Germinal center (tissue), 1 donor: ENCODE measurements at places on chromosomes 5 and 9.

DNA sequence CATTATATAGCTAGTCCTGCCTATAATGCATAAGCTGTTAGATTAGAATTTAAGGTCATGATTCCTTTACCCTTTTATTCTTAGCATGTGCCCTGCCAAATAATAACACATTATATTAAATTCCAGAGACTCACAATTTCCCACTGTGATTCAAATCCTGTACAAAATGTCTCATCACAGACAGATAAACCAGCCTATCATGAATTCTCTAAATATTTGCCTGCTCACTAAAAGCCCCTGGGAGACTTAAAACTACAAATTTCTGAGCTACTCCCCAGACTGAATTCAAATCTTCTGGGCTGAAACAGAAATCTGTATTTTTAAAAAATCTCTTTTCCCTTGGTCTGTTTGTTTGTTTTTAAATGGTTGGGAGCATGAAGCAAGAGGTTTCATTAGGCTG lies 32.7 kb downstream of the GAPT start:
- DNase-seq, result no peak

DNA sequence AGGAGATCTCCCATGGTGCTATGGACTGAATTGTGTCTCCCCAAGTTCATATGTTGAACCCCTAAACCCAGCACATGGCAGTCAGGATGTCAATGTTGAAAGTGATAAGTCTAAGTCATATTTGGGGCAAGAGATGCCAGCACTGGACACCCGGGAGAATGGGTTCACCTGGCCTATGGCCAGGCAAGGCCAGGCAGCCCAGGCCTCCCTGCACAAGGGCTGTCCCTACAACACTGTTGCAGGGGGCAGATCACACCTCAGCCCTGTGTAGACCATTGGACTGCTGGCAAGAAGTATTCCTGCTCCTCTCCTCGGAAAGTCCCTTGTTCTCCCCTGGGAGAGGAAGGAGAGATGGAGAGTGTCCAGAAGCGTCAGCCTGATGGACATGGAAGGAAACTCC lies 240.5 kb downstream of the GADD45G start:
- no peak for DNase-seq

DNA sequence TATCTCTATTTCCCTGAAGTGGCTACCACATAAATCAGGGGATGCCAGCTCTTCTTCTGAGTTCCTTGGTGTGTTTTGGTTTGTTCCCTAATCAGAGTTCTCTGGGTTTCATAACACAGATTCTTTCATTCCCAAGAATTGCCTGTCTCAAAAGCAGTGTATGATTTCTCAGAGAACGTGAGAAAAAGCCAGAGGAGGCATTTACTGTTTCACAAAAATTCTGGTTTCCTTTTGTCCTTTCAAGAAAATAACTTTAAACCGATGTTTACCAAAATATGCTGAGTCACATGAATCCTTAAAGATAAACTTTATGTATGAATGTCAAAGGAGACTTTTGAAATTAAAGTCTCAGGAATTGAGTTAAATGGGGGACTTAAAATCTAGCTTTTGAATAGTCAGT lies 314.3 kb downstream of the EBF1 start:
- DNase-seq, result no peak

DNA sequence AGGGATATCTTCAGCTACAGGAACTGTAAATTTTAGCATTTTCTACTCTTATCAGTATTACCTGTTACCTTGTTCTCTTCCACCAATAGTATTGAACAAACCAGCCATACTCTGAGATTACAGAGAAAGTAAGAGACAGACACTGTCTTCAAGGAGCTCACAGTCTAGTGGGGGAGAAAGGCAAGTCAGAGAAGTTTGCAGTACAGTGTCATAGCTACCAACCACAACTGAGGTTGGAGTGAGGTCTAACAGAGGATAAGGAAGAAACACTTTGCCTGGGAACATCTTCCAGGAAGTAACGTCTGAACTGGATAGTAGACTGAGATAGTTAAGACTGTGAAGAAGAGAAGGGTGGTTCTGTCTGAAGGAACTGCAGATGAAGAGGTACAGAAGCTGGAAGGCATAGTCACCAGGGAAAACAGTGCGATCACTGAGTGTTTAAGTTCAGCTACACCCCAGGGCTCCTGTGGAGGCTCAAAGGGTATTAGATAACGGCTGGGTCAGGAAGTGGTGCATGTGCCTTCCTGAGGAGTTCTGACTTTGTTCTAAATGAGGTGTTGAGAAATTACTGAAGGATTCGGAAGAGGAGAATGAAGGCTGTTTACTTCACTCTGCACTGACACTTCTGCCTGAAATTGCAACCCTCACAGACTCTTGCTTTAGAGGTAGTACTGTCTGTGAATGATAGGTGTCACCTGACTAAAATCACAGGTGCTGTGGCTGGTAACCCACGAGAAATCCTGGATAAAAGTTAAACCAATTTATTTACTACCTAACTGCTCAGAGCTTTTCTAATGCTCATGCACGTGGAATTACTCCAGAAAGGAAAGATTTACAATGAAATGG lies 841.6 kb downstream of the MAT2B start:
- DNase-seq, result no peak

GRCh38 chr5:169989365-169989764 lies 9.1 kb upstream of the INSYN2B start:
- no peak for DNase-seq

GRCh38 chr9:2741441-2742158 lies 24.3 kb downstream of the KCNV2 start:
- DNase-seq, result no peak

DNA sequence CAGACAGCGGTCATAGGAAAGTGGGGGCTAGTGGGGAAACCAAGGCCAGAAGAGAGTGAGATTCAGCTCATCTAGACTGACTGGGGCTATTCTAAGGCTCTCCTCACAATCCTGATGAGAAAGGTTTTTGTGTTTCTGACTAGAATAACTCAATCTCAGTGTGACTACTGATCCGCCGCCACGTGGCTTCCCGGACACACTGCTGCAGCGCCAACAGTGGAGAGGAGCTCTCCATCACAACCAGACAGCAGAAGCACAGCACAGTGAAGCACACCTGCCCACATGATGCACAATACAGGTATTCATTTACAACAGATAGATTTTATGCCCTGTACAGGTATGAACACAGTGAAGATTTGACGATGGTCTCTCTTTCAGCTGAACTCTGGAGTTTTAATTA lies 25.4 kb downstream of the NREP start:
- DNase-seq, result no peak

GRCh38 chr9:131695836-131696460 lies 43.9 kb downstream of the RAPGEF1 start:
- no peak for DNase-seq

GRCh38 chr9:100449420-100449819 lies 22.5 kb downstream of the MSANTD3 start:
- DNase-seq, result no peak

DNA sequence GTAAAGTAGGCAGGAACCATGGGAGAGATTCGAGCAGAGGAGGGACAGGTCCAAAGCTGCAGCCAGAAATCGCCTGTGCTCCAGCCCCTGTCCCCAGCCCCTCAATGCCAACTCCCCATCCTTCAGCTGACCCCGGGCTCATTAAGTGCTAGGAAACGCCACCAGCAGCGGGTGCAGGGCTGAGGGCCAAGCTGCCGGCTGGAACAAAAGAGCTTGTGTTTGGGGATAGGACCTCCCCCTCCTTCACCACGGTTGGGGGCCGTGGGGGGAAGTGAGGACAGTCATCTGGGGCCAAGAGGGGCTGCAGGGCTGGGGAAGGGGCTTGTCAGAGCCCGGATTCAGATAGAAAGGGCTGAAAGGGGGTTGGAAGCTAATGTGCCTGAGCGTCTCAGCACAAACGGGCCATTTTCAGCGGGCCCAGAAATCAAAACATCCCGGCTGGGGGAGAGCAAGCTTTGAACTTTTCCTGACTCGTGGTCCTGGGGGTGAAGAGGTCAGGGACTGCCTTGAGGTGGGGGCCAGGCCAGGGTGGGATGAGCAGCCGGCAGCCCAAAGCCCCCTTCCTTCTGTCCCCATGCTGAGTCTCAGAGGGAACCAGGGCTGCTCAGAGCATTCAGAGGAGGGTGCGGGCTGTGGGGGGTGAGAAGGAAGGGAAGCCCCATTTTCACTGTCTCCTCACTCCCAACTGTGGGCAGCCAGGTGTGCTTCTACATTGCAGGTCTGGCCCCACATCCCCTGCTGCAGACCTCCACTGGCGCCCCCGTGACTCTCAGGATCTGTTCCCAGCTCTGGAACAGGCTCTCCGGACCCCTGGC lies 69.4 kb upstream of the DAB2IP start:
- no peak for DNase-seq

DNA sequence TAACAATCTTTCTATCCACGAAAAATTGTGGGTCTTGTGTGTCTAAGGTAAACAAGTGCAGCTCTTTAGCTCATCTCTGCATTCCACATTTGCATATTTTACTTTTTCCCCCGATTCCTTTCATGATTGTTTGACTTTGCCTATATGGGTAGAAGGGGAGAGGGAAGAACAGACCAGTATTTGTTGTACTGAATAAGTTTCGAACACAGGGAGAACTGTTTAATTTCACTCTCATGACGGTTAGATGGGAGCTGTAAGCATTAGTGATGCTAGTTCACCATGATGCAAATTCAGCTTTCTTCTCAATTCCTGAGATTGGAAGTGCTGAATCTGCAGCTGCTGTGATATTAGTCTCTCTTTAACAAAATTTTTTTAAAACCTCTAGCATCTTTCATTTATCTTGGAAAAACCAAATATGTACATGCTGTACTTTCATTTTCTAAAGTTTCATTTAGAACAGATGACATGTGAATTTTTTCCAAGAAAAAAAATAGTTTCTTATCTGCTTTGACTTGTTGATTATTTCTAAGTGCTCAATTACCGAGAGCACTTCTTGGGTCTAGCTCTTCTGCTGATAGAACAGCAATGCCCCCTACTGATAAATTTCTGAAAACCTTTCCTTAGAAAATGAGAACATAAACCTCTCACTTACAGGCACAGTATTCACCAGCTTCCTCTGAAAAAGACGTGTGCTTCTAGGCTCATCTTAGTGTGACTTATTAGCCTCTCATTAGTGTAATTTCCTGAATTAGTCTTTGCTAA lies 149.5 kb downstream of the BAAT start:
- no peak for DNase-seq

GRCh38 chr9:77896269-77896937 lies 135.2 kb downstream of the GNAQ start:
- no peak for DNase-seq

- peak; percentile 10 for DNase-seq
Measured at GRCh38 chr9:95507464-95508241, 9.1 kb downstream of the PTCH1 start.

DNA sequence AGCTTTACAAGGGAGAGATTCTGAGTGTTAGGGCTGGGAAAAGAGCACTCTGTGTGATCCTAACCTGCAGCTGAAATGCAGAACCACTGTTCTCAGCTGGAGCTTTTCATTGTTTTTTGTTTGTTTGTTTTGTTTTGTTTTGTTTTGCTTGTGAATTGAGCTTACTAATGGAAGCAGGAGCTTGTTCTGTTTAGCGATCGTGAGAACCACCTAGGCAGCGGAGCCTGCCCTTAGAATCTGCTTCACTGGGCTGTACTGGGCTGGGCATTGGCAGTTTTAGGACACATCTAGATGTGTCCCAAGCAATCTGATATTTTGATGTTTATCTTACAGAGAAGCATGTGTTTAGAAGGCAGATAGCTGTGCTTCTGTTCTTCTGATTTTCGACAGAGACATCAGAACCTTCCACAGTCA lies 14.3 kb downstream of the SYK start:
- DNase-seq, result no peak

DNA sequence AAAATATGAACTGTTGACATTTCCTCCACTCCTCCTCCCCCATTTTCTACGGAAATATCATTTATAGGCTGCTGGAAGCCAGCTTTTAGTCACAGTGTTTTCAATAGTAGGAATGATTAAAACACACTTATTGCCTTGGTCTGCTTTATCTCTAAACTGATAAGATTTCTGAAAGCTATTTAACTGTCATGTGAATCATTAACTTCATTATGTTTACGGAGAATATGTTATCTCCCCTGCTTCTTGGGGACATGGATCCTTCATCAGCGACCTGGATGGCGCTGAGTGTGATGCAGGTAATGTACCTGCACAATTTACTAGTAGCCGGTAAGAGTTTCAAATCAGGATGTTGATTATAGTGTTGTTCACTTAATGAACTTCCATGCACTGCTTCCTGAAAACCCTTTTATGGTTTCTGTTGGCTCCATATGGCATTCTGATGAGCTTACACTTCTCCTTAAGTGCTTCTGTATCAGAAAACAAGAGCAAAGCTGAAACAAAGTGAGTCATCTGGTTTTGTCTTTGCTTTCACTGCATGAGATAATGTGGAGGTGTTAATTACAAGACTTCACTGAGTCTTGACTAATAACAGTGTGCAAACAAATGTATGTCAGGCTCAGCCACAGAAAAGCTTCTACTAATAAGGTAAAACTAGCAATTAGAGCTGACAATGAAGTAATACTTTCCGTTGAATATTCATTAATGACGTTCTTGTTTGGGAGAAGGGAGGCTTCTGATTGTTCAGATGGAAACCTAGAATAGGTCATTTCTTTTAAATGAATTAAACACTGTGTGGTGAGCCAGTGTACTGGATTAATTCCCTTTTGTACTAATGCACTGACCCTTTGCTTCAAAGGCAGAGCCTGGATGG lies 162.4 kb upstream of the ZNF608 start:
- no peak for DNase-seq

DNA sequence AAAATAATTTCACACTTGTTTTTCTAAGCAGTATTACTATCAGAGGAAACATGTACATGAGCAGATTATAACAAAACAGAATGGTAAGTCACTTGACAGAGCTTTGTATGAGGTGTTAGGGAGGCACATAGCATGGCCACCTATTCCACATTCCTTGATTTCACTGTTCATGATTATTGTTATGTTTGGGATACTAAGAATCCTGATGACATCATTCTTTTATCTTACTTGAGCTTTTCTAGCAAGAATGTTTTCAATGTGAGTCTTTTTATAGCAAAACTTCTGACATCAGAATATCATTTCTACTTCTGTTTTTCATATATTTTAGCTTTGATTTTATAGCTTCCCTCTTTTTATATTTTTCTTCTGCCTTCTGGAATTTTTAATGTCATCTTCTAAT lies 208.2 kb downstream of the DMRTA1 start:
- no peak for DNase-seq

DNA sequence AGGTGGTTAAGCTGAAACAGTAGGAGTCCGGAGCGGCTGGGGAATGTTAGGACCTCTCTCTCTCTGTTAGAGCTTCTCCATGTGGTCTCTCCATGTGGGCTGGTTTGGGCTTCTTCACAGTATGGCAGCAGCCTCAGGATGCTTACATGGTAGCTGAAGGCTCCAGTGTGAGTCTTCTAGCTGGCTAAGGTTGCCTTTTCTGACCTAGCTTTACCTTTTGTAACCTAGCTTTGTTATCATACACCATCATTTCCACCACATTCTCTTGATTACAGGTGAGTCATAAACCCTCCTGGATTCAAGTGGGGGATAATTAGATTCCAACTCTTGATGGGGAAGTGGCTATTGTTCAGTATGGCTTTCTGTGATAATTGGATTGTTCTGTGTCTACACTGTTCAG lies 98.5 kb downstream of the MTREX start:
- DNase-seq, result no peak

DNA sequence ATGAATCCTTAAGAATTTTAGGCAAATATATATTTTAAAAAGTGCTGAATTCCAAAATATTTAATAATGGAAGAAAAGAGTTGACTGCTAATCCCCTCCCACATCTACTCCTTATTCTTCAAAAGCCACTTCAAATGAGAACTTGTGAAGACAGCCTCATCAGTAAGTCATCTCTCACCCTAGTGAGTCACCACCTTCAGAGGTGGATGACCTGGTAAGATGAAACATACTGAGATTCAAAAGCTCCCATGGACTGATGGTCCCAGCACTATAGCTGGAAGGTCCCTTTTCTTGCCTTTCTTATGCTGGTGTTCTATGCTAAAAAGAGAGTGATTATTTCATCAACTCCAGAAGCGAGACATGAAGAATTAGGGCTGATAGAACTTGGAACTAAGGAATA lies 37.8 kb upstream of the SPDL1 start:
- DNase-seq, result no peak
